Natural killer cell (primary cell): ENCODE measurements at places on chromosomes 3 and 15. TPM values are rescaled to one million over a fixed set of nuclear protein-coding genes. Genes with fewer than 3 reads are reported as not detected.

The PLXNB1 gene
- 5.0 TPM for total RNA-seq

The PPM1L gene
- total RNA-seq = 52.6 TPM

The PLA2G4B gene
- 15.2 TPM for total RNA-seq

The ATG7 gene
- total RNA-seq = 55.3 TPM

The IMPG2 gene
- 0.72 TPM for total RNA-seq

The TRPM1 gene
- total RNA-seq = not detected

The KIF23 gene
- 1.9 TPM for total RNA-seq

The PRICKLE2 gene
- total RNA-seq = 0.07 TPM

The LDHAL6B gene
- not detected for total RNA-seq

The IL16 gene
- 153 TPM for total RNA-seq

The MINAR1 gene
- total RNA-seq = 0.54 TPM

The MBD4 gene
- 48.0 TPM for total RNA-seq

The PARP6 gene
- 135 TPM for total RNA-seq

The SLC12A1 gene
- total RNA-seq = not detected

The NR2E3 gene
- not detected for total RNA-seq

The PTPRG gene
- total RNA-seq = 2.9 TPM

The ERICH6 gene
- 3.6 TPM for total RNA-seq

The PLA1A gene
- total RNA-seq = 0.20 TPM

The TRAIP gene
- total RNA-seq = 4.0 TPM
